Hematopoietic multipotent progenitor cell treated with erythropoietin and hydrocortisone succinate and interleukin-3 and kit ligand, for 15 days (in vitro differentiated cells): ENCODE measurements at places on chromosomes 5 and 9.

GRCh38 chr5:151881621-151882225, 42.9 kb downstream of the GLRA1 start:
- DNase-seq, result no peak

GRCh38 chr5:73352649-73353230, 95.8 kb downstream of the FOXD1 start:
- no peak for DNase-seq

- DNase-seq, result no peak
These were observed at the start of gene APBA1 for GRCh38 chr9:69671879-69672595. Gene APBA1 (minus strand): TSS chr9:69672371.

DNA sequence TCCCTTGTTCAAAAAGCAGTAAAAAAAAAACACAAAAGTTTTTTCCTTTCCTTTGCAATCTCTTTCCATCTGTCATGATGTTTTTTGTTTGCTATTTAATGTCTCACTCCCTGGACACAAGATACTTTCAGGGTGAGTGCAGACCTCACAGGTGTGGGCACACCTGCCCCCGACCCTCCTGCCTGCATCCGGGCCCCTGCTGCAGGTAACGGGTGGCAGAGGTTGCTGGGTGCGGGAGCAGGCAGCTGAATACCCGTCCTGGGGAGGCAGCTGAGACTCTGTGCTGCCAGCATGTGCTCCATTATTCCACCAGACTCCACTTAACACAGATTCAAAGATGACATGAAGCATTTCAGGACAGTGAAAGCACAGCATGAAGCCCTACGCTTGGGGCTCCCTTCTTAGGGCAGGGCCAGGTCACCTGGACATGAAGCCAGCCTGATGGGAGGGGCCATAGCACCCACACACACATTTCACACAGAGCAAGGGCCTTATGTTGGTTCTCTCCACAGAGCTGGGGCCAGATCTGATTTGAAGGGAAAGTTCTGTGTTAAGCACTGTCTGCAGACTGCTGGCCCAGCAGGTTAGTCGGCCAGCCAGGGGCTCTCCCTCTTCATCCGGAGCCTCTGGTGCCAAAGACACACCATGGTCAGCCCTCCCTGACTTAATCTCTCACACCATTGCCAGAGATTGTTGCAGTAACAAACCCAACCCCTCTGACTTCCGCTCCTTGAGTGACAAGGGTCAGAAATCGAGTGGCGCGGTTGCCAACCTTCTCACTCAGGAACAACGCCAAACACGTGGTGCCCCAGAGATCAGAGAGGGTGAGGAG, 13.0 kb downstream of the NEK6 start:
- no peak for DNase-seq

- DNase-seq, result no peak
These were observed 93.9 kb downstream of the SCAI start for GRCh38 chr9:125049212-125050049.

- peak; percentile 21 for DNase-seq
These were observed 1.1 kb downstream of the FEM1C start for GRCh38 chr5:115543365-115544042.

DNA sequence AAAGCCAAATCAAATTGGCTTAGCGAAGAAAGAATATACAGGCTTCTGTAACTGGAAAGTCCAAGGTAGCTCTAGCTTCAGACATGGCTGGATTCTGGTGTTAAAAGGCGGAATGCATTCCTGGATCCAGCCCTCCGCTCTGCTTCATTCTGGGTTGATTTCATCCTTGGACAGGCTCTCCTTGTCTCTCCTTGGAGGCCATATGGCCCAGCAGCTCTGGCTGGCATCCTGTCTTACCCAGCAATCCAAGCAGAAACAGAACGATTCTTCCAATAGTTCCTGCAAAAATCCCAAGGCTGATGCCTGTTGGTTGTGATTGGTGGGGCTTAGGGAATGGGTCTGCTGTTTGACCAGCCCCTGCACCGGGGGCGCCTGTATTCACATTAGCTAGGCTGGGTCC, 37.0 kb upstream of the SAP30L start:
- no peak for DNase-seq

- DNase-seq, result no peak
These were observed 21.3 kb upstream of the SLC12A2 start for GRCh38 chr5:128062172-128062746.

DNA sequence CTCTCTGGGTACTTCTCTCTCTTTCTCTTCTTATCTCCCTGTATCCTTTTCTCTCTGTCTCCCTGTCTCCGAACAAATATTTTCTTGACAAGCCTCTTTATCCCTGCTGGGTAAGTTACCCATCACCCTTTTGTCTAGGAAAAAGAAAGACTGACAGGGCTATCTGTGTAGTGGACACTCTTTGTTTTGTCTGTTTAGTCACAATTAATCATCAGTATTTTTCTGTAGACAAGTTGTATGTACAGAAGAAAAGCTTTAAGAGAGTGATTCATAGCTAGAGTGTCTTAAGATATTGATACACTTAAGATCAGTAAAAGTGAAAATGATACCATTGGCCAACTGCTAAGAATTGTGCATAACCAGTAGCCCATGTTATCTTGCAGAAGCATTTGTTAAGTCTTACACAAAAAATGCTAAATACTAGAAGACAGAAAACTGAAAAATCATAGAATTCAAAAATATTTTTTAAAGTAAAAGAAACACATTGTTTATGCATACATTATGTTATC, 1043.8 kb upstream of the EDIL3 start:
- DNase-seq, result no peak

- DNase-seq, result no peak
These were observed 53.4 kb downstream of the RNF145 start for GRCh38 chr5:159155960-159156359.

- no peak for DNase-seq
These were observed 48.7 kb downstream of the ANKDD1B start for GRCh38 chr5:75659791-75660450.

DNA sequence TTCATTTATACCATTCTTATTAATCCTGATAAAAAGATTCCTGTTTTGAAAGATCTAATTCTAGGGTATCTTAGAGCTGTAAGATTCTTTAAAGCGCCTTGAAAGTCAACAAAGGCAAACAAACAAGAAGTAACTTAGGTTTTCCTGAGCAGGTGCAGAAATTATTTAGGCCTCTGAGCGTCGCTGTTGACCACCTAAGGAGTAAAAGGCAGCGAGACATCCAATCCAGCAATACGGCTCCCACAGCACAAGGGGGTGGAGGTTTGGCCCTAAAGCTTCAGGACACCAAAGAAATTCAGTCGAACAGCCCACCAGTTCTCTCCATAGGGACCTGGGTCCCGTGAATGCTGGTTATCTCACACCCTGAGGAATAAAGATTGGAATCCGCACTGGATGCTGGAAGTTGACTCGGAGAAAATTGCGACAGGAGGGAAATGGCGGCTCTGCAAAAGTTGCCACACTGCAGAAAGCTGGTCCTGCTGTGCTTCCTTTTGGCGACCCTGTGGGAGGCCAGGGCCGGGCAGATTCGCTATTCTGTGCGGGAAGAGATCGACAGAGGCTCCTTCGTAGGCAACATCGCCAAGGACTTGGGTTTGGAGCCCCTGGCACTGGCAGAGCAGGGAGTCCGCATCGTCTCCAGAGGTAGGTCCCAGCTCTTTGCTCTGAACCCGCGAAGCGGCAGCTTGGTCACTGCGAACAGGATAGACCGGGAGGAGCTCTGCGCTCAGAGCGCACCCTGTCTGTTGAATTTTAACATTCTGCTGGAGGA, at the start of gene PCDHGA2:
PCDHGA2 (plus strand) TSS at position 223 of the 769 bp plus-strand sequence.
- no peak for DNase-seq

GRCh38 chr5:21236971-21237427, 1249.0 kb upstream of the CDH18 start:
- DNase-seq, result no peak

DNA sequence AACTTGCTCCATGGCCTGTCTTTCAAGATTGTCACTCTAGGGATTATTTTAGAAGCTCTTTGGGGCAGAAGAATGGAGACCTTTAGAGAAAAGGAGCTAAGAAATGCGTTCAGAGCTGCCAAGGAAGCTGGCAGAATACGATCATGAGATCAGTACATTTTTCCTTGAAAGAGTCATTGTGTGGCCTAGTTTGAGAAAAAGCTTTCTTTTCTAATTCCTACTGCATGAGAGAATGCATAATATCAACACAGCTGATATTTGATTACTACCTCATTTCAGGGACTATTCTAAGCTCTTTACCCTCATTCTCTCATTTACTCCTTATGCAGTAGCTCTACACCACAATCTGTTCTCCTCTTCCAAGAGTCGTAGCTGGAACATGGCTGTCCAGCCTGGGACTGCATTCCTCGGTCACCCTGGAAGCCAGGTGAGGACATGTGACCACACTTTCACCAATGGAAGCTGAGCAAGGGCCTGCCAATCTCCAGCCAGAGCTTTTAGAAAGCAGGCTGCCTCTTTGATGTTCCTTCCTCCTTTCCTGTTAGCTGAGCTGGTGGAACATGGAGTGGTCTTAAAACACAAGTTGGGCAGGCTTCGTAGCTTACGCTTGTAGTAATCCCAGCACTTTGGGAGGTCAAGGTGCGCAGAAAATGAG, 99.3 kb upstream of the LHFPL2 start:
- DNase-seq, result no peak

GRCh38 chr5:68406767-68407241, 191.2 kb downstream of the PIK3R1 start:
- DNase-seq, result peak; percentile 59

- DNase-seq, result no peak
These were observed 28.8 kb upstream of the TLE4 start for GRCh38 chr9:79542735-79543620.

- DNase-seq, result no peak
These were observed 1.1 kb downstream of the SRD5A1 start for GRCh38 chr5:6634306-6634705.

GRCh38 chr9:14958989-14959388, 48.8 kb upstream of the FREM1 start:
- no peak for DNase-seq

GRCh38 chr5:113901718-113902117, 388.2 kb downstream of the YTHDC2 start:
- no peak for DNase-seq

GRCh38 chr9:27599102-27599869, 26.0 kb upstream of the C9orf72 start:
- DNase-seq, result no peak

DNA sequence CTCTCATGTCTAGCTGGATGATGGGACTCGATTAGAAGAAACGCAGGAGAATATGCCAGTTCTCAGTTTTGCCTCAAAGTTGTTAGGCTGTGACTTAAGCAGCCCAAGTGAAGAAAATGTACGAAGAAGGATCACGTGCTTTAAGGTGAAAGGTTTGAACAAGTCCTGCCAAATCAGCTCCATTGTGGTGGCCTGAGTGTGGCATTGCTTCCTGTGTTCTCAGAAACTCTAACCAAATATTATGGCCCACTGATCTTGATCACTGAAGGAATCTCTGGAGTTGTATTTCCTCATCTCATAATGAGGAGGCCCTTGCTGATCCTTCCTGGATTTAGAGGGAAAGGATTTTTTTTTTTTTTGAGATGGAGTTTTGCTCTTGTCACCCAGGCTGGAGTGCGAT, 44.0 kb downstream of the OTULIN start:
- DNase-seq, result no peak

GRCh38 chr9:90961375-90961774, 159.8 kb downstream of the SYK start:
- DNase-seq, result no peak

- DNase-seq, result no peak
These were observed 220.4 kb upstream of the CD180 start for GRCh38 chr5:67416986-67417385.

DNA sequence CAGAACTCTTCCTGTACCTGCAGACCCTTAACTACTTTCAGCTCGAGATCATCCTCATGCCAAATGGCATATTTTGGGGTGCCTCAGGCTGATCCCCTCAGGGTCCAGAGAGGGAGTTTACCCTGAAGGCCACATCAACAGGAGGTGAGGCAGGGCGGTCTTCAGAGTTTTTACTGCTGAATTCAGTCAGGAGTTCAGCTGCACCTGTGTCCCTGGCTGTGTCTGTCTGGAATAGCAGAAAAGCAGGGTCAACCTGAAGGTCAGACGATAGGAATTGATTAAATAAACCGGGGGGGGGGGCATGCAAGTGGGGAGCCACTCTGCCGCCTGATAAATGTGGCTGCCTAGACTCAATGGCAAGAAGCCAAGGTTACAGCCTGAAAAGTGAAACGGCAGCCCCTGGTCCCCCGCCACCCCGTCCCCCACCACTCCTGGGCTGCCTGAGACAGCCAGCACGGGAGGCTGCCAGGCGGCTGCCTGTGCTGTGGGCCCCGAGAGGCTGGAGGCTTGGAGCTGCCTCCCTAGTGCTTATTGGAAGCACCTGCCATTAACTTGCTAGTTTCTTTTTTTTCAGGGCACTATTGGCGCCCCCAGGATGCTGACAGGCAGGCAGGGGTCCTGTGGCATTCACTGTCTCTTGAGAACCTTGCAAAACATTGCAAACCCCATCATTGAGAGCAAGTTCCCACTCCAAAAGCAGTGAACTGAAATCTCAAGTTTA, 182.7 kb upstream of the PPP1R26 start:
- no peak for DNase-seq

DNA sequence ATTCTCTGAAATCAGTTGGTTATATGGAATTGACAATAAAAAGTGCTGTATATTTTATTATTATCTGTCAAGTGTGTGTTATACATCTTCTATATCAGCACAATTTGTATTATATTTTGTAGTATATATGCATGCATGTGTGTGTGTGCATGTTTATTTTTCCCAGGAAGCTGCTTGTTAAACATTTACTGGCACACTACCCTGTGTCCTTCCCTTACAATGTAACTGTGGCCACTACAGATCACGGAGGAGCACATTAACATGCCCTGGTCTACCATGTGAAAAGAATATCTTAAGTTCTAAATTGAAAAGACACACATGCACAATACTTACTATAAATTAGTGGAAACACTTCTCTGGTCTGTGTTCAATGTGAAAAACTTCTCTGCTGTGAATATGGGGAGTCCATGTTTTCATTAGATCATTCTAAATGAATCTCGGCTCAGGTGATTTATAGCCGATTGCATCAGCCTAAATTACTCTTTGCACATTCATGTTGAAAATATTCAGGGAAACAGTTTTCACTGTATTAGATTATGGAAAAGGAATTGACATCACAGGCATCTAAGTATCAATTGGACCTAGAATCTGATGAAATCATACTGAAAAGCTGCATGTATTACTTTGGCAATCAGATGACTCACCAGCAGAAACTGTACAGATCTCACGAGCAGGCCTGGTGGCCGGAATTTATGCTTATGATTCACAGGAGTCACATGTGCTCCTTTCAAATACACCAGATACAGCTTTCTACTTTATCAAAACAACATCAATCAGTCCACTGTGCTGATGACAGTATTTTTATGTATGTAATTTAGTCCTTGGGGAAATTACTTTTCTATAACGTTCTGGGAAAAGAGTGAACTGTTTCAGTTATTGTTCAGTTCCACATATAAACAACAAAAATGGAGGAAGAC, 39.4 kb downstream of the LURAP1L start:
- DNase-seq, result no peak

DNA sequence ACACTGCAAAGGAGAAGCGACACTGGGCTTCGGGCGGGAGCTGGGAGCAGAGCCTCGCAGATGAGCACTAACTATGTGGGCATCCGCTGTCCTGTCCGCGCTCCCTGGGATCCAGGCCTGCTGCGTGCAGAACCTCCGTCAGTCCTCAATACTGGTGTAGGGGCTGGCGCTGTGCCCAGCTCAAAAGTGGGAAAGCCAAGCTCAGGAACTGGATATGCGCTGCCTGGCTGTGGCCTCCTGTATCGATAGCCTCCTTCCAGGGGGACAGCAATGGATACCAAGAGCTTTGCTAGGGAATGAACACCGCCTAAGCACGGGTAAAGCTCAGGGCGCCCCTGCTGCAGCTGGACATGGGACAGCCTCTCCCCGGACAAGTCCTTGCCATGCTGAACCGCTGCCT, 270.4 kb downstream of the NSG2 start:
- no peak for DNase-seq
